ENCODE measurements at places on chromosomes 7 and 10. TPM values are rescaled to one million over a fixed set of nuclear protein-coding genes. Genes with fewer than 3 reads are reported as not detected.

The KLLN gene
- 0.93 TPM for polyA plus RNA-seq

The KCP gene
- 0.35 TPM for polyA plus RNA-seq

The NPSR1 gene
- polyA plus RNA-seq = not detected

The GPRIN2 gene
- not detected for polyA plus RNA-seq

The BMS1 gene
- 6.6 TPM for polyA plus RNA-seq

The EGR2 gene
- polyA plus RNA-seq = 6.3 TPM

The BBS9 gene
- polyA plus RNA-seq = 4.0 TPM

The UCMA gene
- polyA plus RNA-seq = not detected

The NUTM2E gene
- 0.10 TPM for polyA plus RNA-seq

The CRPPA gene
- 0.17 TPM for polyA plus RNA-seq

The UTF1 gene
- 0.10 TPM for polyA plus RNA-seq

The TBRG4 gene
- polyA plus RNA-seq = 42.9 TPM

The NOC3L gene
- polyA plus RNA-seq = 12.3 TPM

The RHOBTB1 gene
- polyA plus RNA-seq = 4.9 TPM

The NME8 gene
- 1.5 TPM for polyA plus RNA-seq

The PAPOLB gene
- not detected for polyA plus RNA-seq

The TYW1B gene
- polyA plus RNA-seq = 1.5 TPM

The AKR1C2 gene
- polyA plus RNA-seq = 2.5 TPM

The C10orf120 gene
- polyA plus RNA-seq = not detected

The ENKUR gene
- 0.03 TPM for polyA plus RNA-seq

The POLR2J2 gene
- 0.99 TPM for polyA plus RNA-seq

The SPDYE2 gene
- polyA plus RNA-seq = 0.13 TPM

The NUTM2A gene
- polyA plus RNA-seq = 0.96 TPM

The KCNK18 gene
- polyA plus RNA-seq = not detected

The NUTM2B gene
- polyA plus RNA-seq = 0.03 TPM

The DNAH11 gene
- 0.28 TPM for polyA plus RNA-seq

The GIMAP4 gene
- 35.9 TPM for polyA plus RNA-seq

The C10orf67 gene
- polyA plus RNA-seq = 0.02 TPM

The OPALIN gene
- not detected for polyA plus RNA-seq

The PLAU gene
- polyA plus RNA-seq = 18.3 TPM

The NEBL gene
- polyA plus RNA-seq = 0.15 TPM

The AKR1C8 gene
- polyA plus RNA-seq = not detected

The PPP3CB gene
- 29.9 TPM for polyA plus RNA-seq

The FOXP2 gene
- 0.11 TPM for polyA plus RNA-seq

The CNPY1 gene
- not detected for polyA plus RNA-seq

The C10orf143 gene
- polyA plus RNA-seq = 12.9 TPM

The TNKS2 gene
- polyA plus RNA-seq = 13.1 TPM

The GPC2 gene
- 4.4 TPM for polyA plus RNA-seq

The KIAA1549 gene
- polyA plus RNA-seq = 0.03 TPM

The GHRHR gene
- polyA plus RNA-seq = not detected

The MUC12 gene
- 1.3 TPM for polyA plus RNA-seq

The CAMK1D gene
- 6.8 TPM for polyA plus RNA-seq

The CSGALNACT2 gene
- 8.5 TPM for polyA plus RNA-seq

The SPDYE5 gene
- polyA plus RNA-seq = 0.03 TPM

The CCL26 gene
- 0.35 TPM for polyA plus RNA-seq

The MRC1 gene
- polyA plus RNA-seq = 10.8 TPM

The CACNB2 gene
- polyA plus RNA-seq = 0.20 TPM

The CDNF gene
- polyA plus RNA-seq = 0.67 TPM

The CALML3 gene
- polyA plus RNA-seq = not detected

The DPYSL4 gene
- 0.96 TPM for polyA plus RNA-seq

The FOXI2 gene
- polyA plus RNA-seq = 0.11 TPM

The SLC16A12 gene
- polyA plus RNA-seq = 0.02 TPM

The NKX1-2 gene
- not detected for polyA plus RNA-seq

The ZNF485 gene
- polyA plus RNA-seq = 3.3 TPM

Measured in spleen (tissue), 13 donors.